ENCODE measurements at places on chromosomes 2 and 18. TPM values are rescaled to one million over a fixed set of nuclear protein-coding genes. Genes with fewer than 3 reads are reported as not detected.

The POMC gene
- 3.2 TPM for total RNA-seq

The CLEC4F gene
- total RNA-seq, result not detected

The SPHKAP gene
- total RNA-seq, result not detected

GRCh38 chr2:150371044-150371818 lies 116.2 kb downstream of the RND3 start:
- no peak overlapping the region for H3K4me3 ChIP-seq
- H3K36me3 ChIP-seq, result no peaks in the 10 kb centered on the region
- no peaks in the 10 kb centered on the region for H3K27me3 ChIP-seq
- H3K27ac ChIP-seq, result no peak overlapping the region
- no peak for DNase-seq

- H3K4me3 ChIP-seq, result no peak overlapping the region
- no peaks in the 10 kb centered on the region for H3K27me3 ChIP-seq
- no peaks in the 10 kb centered on the region for H3K4me1 ChIP-seq
- no peaks in the 10 kb centered on the region for H3K36me3 ChIP-seq
Measured at GRCh38 chr2:6077585-6077984, 385.4 kb downstream of the SOX11 start.

All from activated B cell treated with CpG ODN at 0.5 μM for 24 hours (primary cell).